ENCODE measurements at places on chromosomes 2 and 18. TPM values are rescaled to one million over a fixed set of nuclear protein-coding genes. Genes with fewer than 3 reads are reported as not detected.

The SLC11A1 gene
- 0.36 TPM for total RNA-seq

The CCDC93 gene
- total RNA-seq = 27.3 TPM

The DNAH6 gene
- total RNA-seq = under 0.01 TPM

The GAD1 gene
- total RNA-seq = 1.1 TPM

The SNED1 gene
- total RNA-seq = 4.8 TPM

The IL1RN gene
- total RNA-seq = 0.69 TPM

The SERPINB12 gene
- not detected for total RNA-seq
